Endothelial cell (in vitro differentiated cells): ENCODE measurements at places on chromosomes 16 and 17.

- no peak for DNase-seq
Measured at GRCh38 chr17:45224671-45225050, 3.0 kb downstream of the FMNL1 start.

DNA sequence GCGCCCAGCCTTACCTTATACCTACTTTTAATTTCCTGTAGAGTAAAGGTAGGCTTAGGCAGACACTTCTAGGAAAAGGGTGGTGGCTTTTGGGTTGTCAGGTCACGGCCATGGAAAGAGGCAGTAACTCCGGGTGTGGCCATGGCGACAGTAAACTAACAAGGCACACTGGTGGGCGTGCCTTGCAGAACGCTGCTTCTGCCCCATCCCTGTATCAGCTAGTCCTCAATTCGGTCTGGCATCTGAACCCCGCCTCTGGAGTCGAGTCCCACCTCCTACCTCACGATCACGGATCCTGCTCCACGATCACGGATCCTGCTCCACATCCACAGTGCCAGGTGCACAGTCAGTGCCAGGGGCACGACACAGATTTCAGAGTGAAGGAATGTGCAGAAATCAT is 5.6 kb downstream of the ADCY9 start:
- no peak for DNase-seq

GRCh38 chr17:72104863-72105234 is 16.0 kb upstream of the SOX9 start:
- DNase-seq = no peak

GRCh38 chr17:64074704-64075426 is 54.4 kb upstream of the ICAM2 start:
- DNase-seq = no peak

DNA sequence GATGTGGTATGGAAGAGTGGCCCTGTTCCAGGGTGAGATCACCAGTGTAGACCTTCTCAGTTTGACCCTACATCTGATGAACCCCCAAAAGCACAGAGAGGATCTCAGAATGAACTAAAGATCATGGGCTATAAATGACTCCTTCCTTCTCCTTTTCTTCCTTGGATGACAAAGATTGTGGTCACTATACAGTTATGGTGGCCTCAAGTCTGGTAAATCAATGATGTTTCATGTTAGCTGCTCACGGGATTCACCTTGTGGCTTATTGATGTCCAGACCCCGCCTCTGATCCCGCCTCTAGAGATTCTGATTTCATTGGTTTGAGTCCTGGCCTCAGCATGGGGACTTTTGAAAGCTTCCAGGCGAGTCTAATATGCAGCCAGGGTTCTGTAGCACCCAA is 112.2 kb downstream of the PITPNC1 start:
- DNase-seq = no peak

DNA sequence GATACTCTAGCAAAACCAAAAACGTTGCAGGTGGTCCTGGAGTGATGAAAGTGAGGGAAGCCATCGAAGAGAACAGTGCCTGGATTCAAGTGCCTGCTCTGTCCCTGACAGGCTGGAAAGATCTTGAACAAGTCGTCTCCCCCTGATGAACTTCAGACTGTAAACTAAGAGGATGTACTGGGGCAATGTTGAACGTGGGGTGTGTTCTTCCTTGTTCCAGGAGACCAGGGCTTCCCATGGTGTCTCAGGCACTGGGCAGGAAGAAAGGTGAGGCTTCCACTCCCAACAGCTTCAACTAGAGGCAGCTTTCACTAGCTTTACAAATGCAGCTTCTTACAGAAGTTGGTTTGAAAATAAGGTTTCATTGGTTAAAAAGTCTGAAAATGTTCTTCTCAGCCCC is 21.4 kb upstream of the NF1 start:
- DNase-seq = no peak

DNA sequence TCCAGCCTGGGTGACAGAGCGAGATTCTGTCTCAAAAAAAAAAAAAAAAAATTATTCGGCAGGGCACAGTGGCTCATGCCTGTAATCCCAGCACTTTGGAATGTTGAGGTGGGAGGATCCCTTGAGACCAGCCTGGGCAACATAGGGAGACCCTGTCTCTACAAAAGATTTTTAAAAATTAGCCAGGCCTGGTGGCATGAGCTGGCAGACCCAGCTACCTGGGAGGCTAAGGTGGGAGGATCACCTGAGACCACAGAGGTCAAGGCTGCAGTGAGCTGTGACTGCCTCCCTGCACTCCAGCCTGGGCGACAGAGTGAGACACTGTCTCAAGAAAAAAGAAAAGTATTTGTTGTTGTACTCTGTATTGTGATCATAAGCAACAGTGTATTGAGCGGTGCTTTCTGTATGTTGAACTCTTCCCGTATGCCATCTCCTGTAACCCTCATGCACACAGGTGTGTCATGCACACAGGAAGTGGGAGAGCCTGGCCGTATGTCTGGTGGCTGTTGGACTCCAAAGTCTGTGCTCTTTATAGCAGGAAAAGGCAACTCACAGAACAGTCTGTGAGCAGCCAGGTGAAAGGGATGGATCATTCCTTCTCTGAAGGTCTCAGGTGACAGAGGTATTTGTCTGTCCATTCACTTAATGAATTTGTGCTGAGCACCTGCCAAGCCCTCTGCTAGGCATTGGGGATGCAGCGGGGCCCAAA is 17.1 kb downstream of the CDH1 start:
- DNase-seq = no peak
